ENCODE measurements at places on chromosomes 2 and 18. TPM values are rescaled to one million over a fixed set of nuclear protein-coding genes. Genes with fewer than 3 reads are reported as not detected.

DNA sequence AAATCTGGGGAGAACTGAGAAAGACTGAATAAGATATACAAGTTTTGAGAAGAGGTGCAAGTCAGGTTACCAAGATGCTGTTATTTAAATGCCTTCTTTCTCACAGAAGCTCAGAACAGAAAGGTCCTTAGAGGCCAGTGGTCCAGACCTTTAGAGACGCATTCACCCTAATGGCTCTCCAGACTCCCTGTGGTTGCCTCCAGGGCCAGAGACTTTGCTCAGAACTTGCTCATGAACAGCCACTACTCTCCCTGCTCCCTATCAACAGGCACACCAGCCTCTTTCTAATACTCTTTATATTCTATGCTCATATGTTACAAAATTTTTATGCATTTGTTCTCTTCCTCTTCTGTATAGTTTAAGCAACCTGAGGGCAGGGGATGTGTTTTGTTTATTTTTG is 349.0 kb upstream of the TNP1 start:
- no peak overlapping the region for H3K4me3 ChIP-seq
- H3K27ac ChIP-seq = no peak overlapping the region
- H3K4me1 ChIP-seq = no peaks in the 10 kb centered on the region

DNA sequence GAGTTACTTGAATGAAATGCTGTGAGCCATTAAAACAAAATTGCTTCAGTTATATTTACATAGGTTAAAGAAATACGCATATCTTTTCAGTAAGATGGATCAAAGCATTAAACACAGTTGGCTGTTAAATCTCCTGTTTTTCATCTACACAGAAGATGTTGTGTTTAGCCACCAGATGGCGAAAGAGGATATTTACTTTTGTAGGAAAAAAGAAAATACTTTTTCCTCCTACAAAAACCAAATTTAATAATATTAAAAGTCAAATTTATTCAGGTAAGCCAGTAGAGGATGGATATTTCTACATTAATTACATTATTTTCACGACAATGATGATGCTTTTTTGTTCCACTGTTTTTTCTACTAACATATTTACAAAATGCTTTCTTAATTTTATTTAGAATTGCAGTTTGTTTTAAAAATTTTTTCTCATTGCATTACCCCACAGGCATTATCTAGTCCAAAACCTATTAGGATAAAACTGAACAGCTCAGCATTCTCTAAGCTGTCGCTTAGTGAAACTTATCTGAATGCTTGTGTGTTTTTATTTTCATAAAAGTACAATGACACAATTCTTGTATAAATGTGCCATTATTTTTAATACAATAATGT is 173.7 kb downstream of the ASXL3 start:
- no peak overlapping the region for H3K4me3 ChIP-seq
- no peaks in the 10 kb centered on the region for H3K4me1 ChIP-seq
- no peaks in the 10 kb centered on the region for H3K36me3 ChIP-seq
- H3K27me3 ChIP-seq = no peaks in the 10 kb centered on the region

DNA sequence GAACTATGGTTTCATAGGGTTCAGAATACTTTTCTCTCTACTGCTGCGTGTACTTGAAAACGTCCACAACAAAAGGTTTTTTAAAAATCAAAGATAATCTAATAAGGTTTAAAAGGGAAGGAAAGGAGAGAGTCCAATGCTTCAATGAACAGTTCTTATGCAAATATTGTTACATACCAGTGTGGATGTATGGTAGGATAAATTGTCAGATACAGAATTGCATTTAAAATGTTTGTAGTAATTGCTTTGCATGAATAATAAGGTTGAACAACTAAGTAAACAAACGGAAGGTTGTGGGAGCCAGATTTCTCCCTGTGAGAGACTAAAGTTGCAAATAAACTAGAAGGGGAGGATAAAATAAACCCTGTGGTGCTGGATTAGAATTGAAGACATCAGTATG is 53.8 kb upstream of the RBBP8 start:
- no peak for DNase-seq
- H3K4me1 ChIP-seq = no peaks in the 10 kb centered on the region
- no peak overlapping the region for H3K27ac ChIP-seq
- H3K4me3 ChIP-seq = no peak overlapping the region
- H3K27me3 ChIP-seq = no peaks in the 10 kb centered on the region
- H3K36me3 ChIP-seq = no peaks in the 10 kb centered on the region

- peaks cover 6% of the 10 kb centered on the region for H3K27me3 ChIP-seq
- no peak overlapping the region for H3K27ac ChIP-seq
- H3K4me1 ChIP-seq = no peaks in the 10 kb centered on the region
- no peak overlapping the region for H3K4me3 ChIP-seq
- no peaks in the 10 kb centered on the region for H3K36me3 ChIP-seq
- no peak for DNase-seq
These were observed 29.1 kb upstream of the PMAIP1 start for GRCh38 chr18:59870623-59871130.

DNA sequence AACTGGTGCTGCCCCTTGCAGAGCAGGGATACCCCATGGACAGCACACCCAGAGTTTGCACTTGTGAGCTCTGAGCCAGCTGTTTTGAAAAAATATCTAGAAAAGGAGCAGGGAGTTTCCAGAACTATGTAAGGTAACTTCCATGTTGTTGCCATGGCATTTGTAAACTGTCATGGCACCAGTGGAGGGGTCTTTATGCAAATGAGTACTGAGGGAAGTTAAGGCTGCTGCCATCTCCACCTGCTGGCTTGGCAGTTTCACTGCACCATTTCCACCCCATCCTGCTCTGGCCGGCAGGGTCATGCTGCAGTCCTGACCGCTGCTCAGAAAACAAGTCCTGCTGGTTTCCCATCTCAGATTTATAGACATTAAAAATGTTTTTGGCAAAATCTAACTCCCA is 52.3 kb upstream of the SNTG2 start:
- DNase-seq = no peak
- H3K4me1 ChIP-seq = no peaks in the 10 kb centered on the region
- no peak overlapping the region for H3K4me3 ChIP-seq
- H3K36me3 ChIP-seq = no peaks in the 10 kb centered on the region
- H3K27ac ChIP-seq = no peak overlapping the region

DNA sequence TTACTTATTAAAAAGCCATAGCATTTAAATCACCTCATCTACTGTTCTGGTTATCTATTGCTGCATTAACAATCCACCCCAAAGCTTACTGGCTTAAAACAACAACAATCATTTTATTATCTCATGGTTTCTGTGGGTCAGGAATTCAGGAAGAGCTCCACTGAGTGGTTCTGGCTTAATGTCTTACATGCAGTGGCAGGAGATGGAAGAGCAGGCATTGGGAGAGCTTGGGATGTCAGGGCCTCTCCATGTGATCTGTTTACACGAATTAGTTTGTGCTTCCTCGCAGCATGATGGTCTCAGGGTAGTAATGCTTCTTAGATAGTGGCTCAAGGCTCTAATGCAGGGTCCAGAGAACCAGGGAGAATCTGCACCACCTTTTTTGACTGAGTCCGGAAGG is 14.4 kb upstream of the REL start:
- no peaks in the 10 kb centered on the region for H3K4me1 ChIP-seq
- H3K27me3 ChIP-seq = no peaks in the 10 kb centered on the region
- no peak for DNase-seq
- H3K36me3 ChIP-seq = no peaks in the 10 kb centered on the region
- H3K4me3 ChIP-seq = no peak overlapping the region

- H3K4me3 ChIP-seq = no peak overlapping the region
- no peaks in the 10 kb centered on the region for H3K4me1 ChIP-seq
- peaks cover 8% of the 10 kb centered on the region for H3K27me3 ChIP-seq
These were observed 8.6 kb upstream of the ZNF407 start for GRCh38 chr18:74589021-74589420.

GRCh38 chr2:239326831-239327535 is 73.8 kb downstream of the HDAC4 start:
- peaks cover 69% of the 10 kb centered on the region for H3K4me1 ChIP-seq
- no peaks in the 10 kb centered on the region for H3K27me3 ChIP-seq
- peak overlapping the region; percentile 94 for H3K27ac ChIP-seq
- DNase-seq = peak; percentile 66
- no peak overlapping the region for H3K4me3 ChIP-seq
- no peaks in the 10 kb centered on the region for H3K36me3 ChIP-seq

- no peak overlapping the region for H3K4me3 ChIP-seq
- no peaks in the 10 kb centered on the region for H3K36me3 ChIP-seq
These were observed 31.9 kb upstream of the EML6 start for GRCh38 chr2:54691445-54692135.

GRCh38 chr2:172693037-172693436 is 42.6 kb upstream of the RAPGEF4 start:
- H3K4me1 ChIP-seq = peaks cover 6% of the 10 kb centered on the region
- no peaks in the 10 kb centered on the region for H3K36me3 ChIP-seq
- H3K27me3 ChIP-seq = peaks cover 5% of the 10 kb centered on the region
- no peak overlapping the region for H3K27ac ChIP-seq

- no peaks in the 10 kb centered on the region for H3K36me3 ChIP-seq
- peak; percentile 53 for DNase-seq
- peaks cover 4% of the 10 kb centered on the region for H3K4me1 ChIP-seq
- no peaks in the 10 kb centered on the region for H3K27me3 ChIP-seq
These were observed 96.7 kb downstream of the ZNF516 start for GRCh38 chr18:76398295-76398694.

DNA sequence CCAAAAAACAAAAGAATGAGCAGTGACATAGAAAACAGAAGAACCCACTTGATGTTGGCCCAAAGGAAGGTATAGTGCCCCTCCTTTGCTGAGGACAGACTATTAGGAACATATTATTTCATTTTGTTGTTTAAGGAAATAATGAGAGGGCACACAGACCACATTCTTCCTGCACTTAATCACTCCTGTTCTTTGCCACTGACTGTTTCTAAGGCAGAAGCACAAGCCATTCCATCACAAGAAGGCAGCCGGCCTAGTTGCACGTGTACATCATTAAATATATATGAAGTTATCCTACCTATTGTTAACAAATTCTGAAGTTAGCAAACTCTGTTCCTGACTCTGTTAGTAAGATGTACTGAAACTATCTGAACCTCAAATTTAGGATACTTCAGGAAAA is 110.0 kb downstream of the LNPK start:
- no peak for DNase-seq
- H3K27ac ChIP-seq = no peak overlapping the region
- H3K4me1 ChIP-seq = no peaks in the 10 kb centered on the region
- H3K36me3 ChIP-seq = no peaks in the 10 kb centered on the region

DNA sequence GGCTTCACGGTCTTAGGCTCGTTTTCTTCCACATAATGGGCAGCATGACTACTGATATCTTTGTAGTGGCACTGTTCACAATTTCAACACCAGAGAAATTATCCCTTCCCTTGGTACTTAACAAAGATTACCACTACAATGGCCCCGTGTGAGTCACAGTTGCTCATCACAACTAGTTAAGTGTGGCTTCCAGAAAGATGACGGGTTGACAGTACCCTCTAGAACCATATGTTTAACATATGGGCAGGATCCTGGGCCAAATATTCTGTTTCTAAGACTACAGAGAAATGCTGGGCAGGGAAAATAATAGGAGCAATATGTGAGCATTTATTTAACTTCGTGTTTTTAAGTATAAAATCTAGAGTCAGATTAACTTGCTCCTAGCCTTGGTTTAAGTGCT is 780.1 kb upstream of the LINC00305 start:
- no peak overlapping the region for H3K27ac ChIP-seq
- H3K4me1 ChIP-seq = no peaks in the 10 kb centered on the region
- no peak for DNase-seq
- no peak overlapping the region for H3K4me3 ChIP-seq
- H3K27me3 ChIP-seq = no peaks in the 10 kb centered on the region

DNA sequence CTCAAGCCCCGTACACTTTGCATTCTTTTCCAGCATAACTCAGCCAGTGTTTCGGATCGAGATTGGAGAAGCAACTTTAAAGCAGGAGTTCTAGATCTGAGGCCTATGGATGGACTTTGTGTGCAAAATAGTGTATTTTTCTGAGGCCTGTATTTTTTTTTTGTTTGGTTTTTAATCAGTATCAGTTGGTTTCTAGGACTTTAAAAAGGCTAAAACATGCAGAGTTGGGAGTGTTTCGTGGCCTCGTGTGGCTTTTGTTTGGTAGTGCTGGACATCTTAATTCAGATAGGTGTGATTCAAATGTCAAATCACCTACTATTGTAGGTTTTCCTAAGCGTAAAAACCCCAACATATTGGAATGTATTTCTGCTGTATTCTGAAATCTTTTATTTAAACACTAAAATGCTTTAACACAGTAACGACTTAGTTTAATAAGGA is 282 bp upstream of the PUS10 start:
- H3K27ac ChIP-seq = peak overlapping the region; percentile 90
- H3K4me3 ChIP-seq = peak overlapping the region; percentile 96
- H3K36me3 ChIP-seq = no peaks in the 10 kb centered on the region
- peaks cover 9% of the 10 kb centered on the region for H3K4me1 ChIP-seq
- no peaks in the 10 kb centered on the region for H3K27me3 ChIP-seq

GRCh38 chr2:150162241-150162942 is 325.1 kb downstream of the RND3 start:
- H3K36me3 ChIP-seq = no peaks in the 10 kb centered on the region
- no peak for DNase-seq
- no peaks in the 10 kb centered on the region for H3K27me3 ChIP-seq
- H3K27ac ChIP-seq = no peak overlapping the region

GRCh38 chr2:69216535-69217332 is 170.3 kb downstream of the GFPT1 start:
- no peak overlapping the region for H3K27ac ChIP-seq
- H3K4me3 ChIP-seq = no peak overlapping the region
- no peaks in the 10 kb centered on the region for H3K36me3 ChIP-seq
- peaks cover 25% of the 10 kb centered on the region for H3K4me1 ChIP-seq
- DNase-seq = no peak

- H3K27ac ChIP-seq = no peak overlapping the region
- H3K4me1 ChIP-seq = no peaks in the 10 kb centered on the region
- no peaks in the 10 kb centered on the region for H3K36me3 ChIP-seq
- no peak overlapping the region for H3K4me3 ChIP-seq
- no peaks in the 10 kb centered on the region for H3K27me3 ChIP-seq
These were observed 354.6 kb downstream of the NCKAP5 start for GRCh38 chr2:133213651-133214050.

Gene PIAS2
- total RNA-seq = 42.2 TPM

Gene PPIL3
- total RNA-seq = 26.0 TPM

Gene UGT1A8
- total RNA-seq = not detected

Gene CTIF
- 75.4 TPM for total RNA-seq

Gene SCN3A
- total RNA-seq = 0.32 TPM

Data from adrenal gland (tissue), 19 donors.